ENCODE measurements at places on chromosomes 4 and X.

GRCh38 chr4:161546902-161547301 is 616.9 kb downstream of the FSTL5 start:
- DNase-seq: no peak

- DNase-seq: no peak
Measured at GRCh38 chr4:40957281-40957680, 207.5 kb downstream of the NSUN7 start.

GRCh38 chrX:41526925-41527324 is 79.8 kb downstream of the NYX start:
- no peak for DNase-seq

DNA sequence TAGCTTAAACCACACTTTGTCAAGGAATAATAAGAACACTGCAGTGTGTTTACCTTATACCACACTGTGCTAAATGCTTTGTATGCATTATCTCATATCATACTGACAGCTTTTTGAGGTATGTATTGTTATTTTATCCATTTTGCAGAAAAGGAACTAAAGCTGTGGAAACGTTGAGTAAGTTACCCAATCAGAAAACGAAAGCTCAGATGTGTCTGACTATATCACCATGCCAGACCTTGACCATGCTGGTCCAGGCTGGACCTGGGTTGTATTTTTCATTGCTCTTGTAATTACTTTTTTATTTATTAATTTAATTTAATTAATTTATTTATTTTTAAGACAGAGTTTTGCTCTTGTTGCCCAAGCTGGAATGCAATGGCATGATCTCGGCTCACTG is 2.1 kb downstream of the HSD17B11 start:
- DNase-seq: no peak

- DNase-seq: no peak
Measured at GRCh38 chr4:103324811-103325210, 126.7 kb upstream of the CENPE start.

- DNase-seq: no peak
Measured at GRCh38 chrX:56764153-56764974, 35.3 kb downstream of the NBDY start.

GRCh38 chr4:85806334-85806733 is 331.4 kb downstream of the ARHGAP24 start:
- no peak for DNase-seq

GRCh38 chr4:154946113-154946512 is 165.0 kb downstream of the RBM46 start:
- DNase-seq: no peak

DNA sequence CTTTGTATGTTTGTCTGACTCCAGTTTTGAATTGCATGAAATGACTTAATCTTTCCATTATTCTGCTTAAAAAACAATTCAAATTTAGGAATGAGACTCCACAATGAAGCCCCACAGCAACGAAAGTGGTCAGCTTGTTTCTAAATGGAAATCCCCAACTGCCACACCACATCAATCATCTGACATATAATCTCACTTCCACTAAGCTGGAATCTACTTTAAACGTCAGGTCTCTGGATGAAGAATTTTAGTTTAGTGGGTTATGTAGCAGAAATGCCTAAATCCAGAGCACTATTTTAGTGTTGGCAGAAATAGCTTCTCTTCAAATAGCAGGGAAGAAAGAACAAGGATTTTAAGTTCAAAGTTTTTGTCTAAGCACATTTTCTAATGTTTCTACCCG is 1.7 kb upstream of the BMP2K start:
- no peak for DNase-seq

GRCh38 chr4:111923786-111924185 is 221.5 kb upstream of the FAM241A start:
- no peak for DNase-seq

DNA sequence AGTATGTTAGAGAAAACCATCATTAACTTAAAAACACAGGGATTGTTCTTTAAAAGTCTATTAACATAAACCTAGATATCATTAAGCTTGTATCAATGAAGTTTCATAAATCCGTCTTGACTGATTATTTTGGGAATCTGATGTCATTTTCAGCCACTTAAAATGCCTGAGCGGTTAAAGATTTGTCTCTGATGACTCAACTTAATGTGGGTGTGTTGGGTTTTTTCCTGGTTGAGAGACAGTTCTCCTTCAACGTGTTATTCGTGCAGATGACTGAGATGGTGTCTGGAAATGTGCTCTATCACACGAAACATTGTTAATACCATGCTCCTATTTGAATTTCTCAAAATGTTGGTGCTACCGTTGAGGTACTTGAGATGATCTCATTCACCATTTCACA is 227.3 kb upstream of the TENM3 start:
- no peak for DNase-seq

DNA sequence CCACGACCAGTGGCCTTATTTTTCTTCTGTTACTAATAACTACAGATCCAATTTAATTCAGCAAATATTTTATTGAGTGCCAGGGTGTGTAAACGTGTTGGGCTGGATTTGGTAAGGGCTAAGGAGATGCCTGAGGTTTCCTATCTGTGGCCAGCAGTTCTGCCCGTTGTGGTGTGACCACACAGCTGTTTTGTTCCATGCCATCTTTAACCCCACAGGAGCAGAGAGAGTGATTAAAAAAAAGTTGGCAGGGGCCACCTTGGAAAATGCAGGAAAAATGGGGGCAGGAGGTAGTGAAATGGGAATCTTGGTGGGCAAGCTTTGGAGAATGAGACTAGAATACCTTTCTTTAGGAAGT is 1.1 kb downstream of the PLAC8 start:
- DNase-seq: no peak

DNA sequence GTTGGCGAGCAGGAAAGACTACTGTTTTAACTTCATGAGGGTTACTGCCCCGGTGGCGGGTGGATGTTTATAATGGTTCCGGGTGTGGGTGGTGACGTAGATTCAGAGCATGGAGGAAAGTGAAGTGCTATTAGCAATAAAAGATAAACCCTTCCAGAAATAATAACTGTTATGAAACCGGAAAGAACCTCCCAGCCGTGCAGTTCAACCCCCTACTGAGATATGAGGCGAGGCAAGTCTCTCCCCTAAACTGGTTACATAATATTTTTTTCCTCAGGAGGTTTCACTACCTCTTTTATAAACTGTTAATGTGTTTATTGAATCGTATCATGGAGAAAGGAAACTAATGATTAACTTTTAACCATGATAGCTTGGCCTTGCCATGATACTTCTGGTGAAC is 33.9 kb upstream of the STIM2 start:
- no peak for DNase-seq

DNA sequence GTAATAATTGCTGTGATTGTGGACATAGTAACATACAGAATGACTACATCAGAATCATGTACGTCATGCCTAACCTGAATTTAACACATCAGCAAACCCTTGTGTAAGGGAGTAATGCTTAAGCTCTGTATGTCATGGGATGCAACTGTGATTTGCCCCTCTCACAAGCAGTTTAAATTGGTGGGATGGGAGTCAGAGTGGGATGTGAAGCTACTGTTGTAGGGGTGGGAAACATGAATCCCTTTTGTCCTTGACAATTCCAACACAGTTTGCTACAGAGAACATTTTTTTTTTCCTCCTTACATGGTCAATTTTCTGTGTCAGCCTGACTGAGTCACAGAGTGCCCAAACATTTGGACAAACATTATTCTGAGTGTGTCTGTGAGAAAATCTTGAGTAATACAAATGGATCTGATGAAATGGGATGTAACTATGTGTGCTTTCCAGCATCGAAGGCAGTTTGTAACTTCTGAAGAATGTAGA is 392.8 kb downstream of the GPM6A start:
- no peak for DNase-seq

- no peak for DNase-seq
Measured at GRCh38 chr4:67696061-67696460, 4.9 kb downstream of the UBA6 start.

DNA sequence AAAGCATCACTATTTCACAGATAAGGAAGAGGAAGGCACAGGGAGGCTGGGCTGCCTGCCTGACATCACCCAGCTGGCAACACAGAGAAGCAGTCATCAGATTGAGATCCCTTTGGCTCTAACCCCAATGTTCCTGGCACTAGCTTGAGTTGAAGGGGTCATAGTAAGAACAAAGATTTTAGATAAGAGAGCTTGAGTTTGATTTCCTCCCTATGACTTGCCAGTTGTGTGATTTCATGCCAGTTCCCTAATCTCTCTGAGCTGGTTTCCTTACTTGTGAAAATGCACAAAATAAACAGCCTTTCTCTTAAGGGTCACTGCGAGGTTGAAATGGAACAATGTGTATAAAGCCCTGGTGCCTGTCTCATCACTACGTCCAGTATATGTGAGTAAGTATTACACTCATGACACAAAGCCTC is 475.4 kb upstream of the HS3ST1 start:
- no peak for DNase-seq

DNA sequence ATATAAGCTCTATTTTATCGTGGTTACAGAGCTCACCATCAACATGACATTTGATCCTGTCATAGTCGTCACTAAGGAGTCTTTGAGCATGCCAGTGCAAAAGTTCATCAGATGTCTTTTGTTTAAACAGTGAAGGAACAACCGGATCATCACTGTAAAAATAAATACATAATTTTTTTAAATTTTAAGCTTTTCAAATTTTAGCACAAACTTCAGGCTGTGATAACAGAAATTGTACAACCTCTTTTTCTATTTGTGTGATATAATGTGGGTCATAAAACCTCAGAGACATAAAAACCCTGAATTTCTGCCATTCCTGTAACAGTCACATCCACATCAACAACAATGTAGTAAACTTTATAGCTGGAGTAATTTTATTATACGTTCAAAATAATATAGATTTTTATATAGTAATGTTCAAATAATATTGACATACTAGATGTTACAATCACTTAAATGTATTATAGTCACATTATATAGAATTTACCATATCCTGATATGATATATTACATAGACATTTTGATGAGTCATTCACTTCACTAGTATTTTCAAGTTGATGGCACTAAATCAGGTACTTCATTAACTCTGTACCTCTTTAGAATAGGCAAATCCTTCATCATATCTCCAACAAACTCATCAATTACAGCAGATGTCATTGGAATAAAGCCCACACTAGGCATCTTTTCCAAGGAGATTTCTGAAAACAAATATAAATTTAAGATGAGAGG is 47.7 kb downstream of the DDX60L start:
- DNase-seq: no peak

DNA sequence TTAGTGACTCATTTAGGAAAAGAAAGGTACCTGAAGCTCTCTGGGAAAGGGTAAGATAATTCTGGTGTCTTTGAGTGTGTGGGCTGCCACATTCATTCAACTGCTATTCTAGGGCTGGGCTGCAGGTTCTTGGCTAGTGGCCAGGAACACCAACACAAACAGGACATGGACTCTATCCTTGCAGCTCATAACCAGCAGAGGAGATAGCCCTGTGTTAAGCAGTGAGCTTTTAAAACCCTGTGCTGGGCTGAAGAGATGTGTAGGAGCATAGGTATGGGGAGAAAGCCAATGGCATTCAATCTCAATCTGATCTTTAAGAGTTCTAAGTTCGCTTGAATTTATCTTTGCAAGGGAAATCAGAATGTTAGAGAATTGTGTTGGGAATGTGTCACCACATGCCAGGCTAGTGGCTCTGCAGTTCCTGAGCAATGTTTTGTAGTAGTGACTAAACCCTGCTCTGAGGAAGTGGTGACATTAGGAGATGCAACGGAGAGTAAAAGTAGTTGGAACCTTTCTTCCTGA is 39.2 kb downstream of the SGMS2 start:
- DNase-seq: no peak

- no peak for DNase-seq
Measured at GRCh38 chr4:129600898-129601297, 504.9 kb downstream of the C4orf33 start.

DNA sequence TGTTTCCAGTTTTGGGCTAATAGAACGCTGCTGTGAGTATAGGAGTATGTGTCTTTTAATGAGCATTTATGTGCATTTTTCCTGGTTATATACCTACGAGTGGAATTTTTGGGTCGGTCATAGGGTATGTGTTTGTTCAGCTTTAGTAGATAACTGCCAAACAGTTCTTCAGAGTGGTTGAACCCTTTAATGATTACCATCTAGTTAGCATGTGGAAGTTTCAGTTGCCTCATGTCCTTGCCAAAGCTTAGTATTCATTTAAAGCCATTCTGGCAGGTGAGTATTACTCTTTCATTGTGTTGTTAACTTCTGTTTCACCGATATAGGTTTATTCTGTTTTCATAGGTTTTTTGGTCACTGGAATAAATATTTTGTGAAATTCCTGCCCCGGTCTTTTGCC is 229.1 kb downstream of the ARHGAP10 start:
- DNase-seq: no peak

DNA sequence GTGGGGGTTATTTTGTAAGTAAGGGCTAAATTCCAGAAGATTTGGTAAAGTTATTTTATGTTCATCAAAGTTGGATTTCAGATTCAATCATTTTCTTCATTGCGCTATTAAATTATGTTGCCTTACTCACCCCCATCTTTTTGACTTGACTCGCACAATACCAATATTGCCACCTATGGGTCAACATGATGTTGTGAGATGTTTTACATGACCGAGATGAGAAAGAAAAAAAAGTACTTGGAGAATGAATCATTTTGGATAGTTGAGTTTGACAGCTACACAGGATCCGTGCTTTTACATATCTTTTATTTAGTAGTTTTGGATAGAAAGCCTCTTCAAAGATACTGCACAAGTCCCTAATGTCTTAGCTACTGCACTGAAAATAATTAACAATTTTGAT is 224.2 kb upstream of the EMCN start:
- DNase-seq: no peak

- no peak for DNase-seq
Measured at GRCh38 chrX:134603806-134604700, 54.2 kb downstream of the PLAC1 start.

- no peak for DNase-seq
Measured at GRCh38 chr4:159193046-159193620, 90.3 kb downstream of the RAPGEF2 start.

- DNase-seq: no peak
Measured at GRCh38 chr4:150710770-150711375, 128.9 kb downstream of the MAB21L2 start.

GRCh38 chrX:70257423-70258288 is 2.3 kb downstream of the P2RY4 start:
- no peak for DNase-seq

GRCh38 chrX:68571292-68571609 is 72.4 kb downstream of the YIPF6 start:
- DNase-seq: no peak

DNA sequence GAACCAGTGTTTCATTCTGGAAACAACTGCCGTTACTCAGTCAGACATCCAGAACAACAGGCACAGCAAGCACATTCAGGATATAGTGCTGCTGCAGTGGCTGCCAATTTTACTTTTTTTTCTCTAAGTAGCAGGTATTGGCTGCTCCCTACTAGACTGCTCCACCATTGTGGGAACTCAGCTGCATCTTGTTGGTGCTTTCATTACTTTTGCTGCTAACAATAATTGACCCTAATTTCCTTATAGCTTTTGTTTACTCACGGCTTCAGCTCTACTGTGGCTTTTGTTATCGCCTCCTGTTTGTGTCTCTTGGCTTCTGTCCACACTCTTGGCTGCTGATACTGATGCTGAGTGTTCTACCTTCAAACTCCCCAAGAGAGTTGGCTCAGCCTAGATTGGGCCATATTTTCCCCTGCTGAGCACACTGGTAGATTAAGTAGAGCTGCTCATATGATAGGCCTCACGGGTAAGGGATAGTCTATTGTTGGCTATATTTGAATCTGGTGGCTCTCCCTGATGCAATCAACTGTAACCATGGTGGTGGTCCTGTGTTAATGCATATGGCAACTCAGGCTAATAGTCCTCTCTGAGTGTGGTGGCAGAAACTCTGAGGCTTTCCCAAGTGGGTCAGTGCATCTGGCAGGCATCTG is 44.5 kb upstream of the IL2 start:
- DNase-seq: no peak
